NCI-H1092 treated with DMSO at 0.1 percent for 48 hours (cell line): ENCODE measurements at places on chromosomes 3 and 15.
A peak's percentile ranks its signal among the peaks of the same experiment; 100 is the strongest.

GRCh38 chr15:72758182-72758581, 25.4 kb downstream of the ADPGK start:
- DNase-seq: no peak

- DNase-seq: no peak
Observed at GRCh38 chr3:40663280-40663679, 138.5 kb downstream of the ZNF621 start.

- DNase-seq: no peak
Observed at GRCh38 chr15:25372298-25372697, 66.5 kb downstream of the UBE3A start.

DNA sequence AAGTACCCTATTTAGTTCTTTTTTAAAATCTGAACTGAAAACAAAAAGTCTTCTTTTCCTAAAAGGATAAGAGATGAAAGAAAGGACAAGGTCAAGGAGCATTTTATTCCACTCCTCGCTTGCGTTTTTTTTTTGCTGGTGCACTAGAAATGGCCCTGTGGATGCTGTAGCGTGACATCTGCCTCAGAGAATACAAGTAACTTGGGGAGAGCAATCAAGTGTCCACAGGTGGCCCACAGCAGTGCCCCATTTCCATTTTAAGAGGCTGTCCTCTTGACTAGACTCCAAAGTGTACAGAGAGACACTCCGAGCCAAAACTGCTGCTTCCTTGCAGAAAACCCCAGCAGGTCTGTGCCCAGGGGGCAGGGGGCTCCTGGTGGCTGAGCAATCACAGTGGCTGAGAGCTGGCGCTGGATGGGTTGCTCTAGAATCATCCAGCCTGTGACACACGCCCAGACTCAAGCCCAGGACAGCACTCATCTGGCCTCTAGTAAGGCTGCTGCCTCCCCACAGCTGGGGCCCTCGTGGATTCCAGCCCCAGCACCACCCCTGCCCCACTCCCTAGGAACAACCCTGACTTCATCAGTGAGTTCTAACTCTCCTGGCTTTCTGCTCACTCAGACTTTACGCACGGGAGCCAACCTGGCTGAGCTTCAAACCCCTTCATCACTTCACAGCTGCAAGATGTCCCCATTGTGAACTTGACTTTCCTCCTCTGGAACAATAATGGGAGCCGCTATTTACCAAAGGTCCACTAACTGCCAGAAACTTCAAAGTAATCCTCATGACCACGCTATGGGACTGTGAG, 71.1 kb upstream of the SPATA12 start:
- peak; percentile 49 for DNase-seq
